Testis (tissue), 5 donors: ENCODE measurements at places on chromosomes 1 and 21. TPM values are rescaled to one million over a fixed set of nuclear protein-coding genes. Genes with fewer than 3 reads are reported as not detected.
A peak's percentile ranks its signal among the peaks of the same experiment; 100 is the strongest.

Gene SLC30A10
- 2.2 TPM for total RNA-seq

Gene SLC45A3
- 7.3 TPM for total RNA-seq

Gene BTBD8
- 14.6 TPM for total RNA-seq

Gene CHI3L2
- total RNA-seq: 5.0 TPM

Gene RGS4
- 3.4 TPM for total RNA-seq

DNA sequence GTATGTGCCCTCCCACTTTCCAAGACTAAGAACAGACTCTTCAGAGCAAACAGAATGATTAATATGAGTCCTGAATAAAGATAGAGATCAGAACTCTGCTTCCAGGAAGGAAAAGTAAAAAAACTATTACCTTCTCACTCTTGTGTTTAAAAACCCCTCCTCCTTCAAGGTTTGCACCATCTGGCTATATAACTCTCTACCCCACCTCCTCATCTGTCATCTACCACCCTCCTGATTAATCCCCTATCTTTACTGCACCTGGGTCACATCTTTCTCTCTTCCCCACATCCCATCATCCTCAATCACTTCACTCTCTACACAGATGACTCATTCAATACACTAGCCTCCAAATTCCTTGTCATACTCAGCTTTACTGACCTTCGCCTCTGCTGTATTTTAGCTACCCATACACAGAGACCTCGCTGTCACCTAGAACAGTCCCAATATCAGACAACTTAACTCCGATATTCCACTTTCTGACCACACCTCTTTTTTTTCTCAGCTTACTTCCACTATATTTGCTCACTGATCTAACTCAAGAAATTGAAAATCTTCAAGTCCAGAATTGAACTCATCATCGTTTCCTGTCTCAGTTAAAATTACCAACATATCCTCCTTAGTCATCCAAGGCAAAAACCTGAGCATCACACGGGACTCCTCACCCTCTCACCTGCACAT is 3.7 kb downstream of the SCMH1 start:
- no peak for DNase-seq

DNA sequence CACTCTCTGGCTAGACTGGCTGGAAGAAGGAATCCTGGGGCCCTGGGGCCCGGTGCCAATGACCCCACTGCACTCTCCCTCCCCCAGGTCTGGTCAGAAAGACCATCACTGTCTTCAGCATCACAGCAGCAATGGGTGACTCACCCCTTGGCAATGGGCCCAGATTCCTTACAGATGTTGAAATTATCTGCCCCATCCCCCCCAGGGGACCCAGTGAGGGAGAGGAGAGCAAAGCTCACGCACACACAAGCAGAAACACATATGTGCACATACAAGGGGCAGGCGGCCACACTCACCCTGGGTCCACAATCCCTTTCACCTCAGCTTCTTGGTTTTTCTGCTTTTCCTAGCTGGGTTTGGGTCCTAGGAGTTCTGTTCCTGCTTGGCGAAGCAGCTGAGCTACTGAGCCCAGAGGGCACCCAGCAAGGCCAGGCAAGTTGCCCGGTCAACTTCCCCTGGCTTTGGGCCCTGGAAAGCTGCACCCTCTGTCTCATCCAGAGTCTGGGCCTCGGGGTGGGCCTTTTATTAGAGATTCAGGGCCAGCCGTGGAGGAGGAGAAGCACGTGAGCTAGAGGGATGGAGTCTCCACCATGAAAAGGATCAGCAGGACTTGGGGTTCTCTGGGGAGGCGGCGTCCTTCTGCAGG is 2.6 kb downstream of the COL16A1 start:
- peak; percentile 85 for DNase-seq

DNA sequence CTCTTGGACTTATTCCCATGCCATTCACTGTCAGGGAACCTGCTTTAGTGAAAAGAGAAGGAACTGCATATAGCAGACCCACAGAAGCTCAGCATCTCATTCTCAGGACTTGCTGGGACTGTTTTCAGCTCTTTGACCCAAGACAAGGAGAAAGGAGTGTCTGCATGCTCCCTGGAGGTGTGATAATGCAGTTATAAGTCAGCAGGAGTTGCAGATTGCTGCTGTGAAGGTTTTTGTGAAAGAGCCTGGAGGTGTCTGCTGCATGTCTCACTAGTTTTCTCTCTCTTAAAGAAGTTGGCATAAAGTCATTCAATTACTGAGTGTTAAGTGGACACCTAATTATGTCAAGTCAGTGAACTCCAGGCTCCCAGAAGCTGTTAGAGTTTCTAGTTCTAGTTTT is 343.4 kb downstream of the BRINP2 start:
- DNase-seq: no peak

GRCh38 chr1:43482215-43482614 is 28.5 kb upstream of the HYI start:
- DNase-seq: no peak

- peak; percentile 32 for DNase-seq
Measured at GRCh38 chr1:164780863-164781262, 221.9 kb downstream of the PBX1 start.

GRCh38 chr1:75234562-75234961 is 100.4 kb downstream of the LHX8 start:
- no peak for DNase-seq

GRCh38 chr1:81208441-81208840 is 592.3 kb upstream of the ADGRL2 start:
- DNase-seq: no peak

DNA sequence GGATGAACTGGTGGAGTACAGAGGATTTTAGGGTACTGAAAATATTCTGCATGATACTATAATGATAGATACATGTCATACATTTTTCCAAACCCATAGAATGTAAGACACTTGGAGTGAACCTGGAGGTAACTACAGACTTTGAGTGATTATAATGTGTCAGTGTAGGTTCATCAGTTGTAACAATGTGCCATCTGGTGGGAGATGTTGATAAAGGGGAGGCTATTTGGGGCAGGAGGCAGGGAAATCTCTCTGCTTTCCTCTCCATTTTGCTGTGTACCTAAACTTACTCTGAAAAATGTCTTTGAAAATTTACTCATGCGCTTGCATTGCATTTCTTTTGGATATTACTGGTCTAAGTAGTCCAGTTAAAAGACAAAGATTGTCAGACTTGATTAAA is 35.2 kb downstream of the PTBP2 start:
- DNase-seq: no peak

- no peak for DNase-seq
Measured at GRCh38 chr1:232621050-232621449, 8.9 kb downstream of the SIPA1L2 start.
